NCI-H2171 (cell line): ENCODE measurements at places on chromosomes 1 and 21.

DNA sequence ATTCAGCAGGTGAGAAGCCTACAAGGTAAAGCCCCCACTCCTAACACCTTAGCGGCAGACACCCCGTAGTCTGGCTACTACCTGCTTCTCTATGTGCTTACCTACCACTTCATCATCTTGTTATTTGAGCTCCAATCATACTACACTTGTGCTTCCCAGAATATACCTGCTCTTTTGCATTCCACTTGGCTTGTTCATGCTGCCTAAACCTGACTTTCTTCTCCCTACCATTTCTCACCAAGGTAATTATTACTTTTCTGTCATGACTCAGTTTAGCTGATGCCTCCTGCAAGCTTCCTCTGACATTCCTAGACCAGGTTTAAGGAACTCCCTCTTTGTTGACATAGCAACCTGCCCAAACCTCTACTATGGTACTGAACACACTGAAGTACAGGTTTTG is 495.6 kb upstream of the C1orf87 start:
- no peak for DNase-seq

DNA sequence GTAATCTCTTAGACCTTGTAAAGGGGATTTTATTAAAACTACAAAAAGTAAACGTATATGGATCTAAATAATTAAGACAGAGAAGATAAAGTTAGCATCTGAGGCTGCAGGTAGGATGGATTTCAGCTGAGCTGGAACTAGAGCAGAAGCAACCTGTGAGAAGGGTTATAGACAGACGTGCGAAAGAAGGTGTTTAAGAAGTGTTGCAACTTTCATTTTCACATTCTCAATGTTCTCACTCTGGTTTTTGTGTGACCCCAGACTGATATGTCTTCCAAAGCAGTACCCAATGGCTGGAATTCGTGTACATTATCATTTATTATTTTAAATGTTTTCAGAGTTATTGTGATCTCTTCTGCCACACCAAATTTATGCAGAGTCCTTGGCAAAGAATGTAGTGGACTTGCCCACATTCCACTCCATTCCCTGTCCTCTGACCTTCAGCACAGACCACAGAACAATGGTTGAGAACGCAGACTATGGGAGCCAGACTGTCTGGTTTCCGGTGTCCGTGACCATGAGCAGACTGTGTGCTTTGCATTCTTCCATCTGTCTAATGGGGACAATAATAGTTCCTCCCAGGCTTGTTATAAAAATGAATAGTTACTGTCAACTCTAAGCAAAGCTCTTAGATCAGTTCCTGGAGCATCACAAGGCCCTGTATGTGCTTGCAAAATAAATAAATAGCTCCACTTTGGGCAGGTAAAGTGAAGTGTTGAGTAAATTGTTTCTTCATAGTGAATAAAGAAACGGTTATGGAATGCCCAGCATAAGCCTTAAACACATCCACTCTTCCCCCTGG is 140.6 kb upstream of the SAMSN1 start:
- DNase-seq = no peak

GRCh38 chr1:168390271-168390670 is 109.6 kb downstream of the TBX19 start:
- DNase-seq = no peak

DNA sequence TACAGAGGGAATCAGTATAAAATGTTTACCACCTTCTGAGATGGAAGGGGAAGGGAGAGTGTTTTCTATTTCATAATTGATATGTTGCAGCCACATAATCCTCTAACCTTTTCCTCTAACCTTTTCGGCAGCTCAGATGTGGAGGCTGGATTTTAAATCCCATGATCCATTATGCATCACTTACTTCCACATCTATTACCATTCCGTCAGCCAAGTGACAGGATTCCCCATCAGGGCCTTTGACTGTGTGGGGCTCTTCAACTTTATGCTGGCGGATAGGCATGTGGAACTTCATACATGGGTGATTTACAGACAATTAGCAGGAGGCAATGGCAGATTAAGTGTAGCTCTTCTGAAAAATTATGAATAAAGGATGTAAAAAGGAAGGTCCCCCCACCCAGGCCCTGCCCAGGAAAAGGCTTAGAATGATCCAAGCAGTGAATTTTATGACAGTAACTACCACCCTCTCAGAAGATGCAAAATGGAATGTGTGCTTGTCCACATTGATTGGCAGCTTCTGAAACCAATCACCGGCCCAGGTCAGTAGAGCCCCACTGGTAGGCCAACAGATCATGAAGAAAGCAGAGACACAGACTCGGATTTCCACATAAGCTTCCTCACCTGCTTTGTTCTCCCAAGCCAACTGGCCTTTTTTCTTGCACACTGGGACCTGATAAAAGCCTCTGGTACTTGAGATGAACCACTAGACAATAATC is 147.0 kb downstream of the ST6GALNAC5 start:
- DNase-seq = no peak

DNA sequence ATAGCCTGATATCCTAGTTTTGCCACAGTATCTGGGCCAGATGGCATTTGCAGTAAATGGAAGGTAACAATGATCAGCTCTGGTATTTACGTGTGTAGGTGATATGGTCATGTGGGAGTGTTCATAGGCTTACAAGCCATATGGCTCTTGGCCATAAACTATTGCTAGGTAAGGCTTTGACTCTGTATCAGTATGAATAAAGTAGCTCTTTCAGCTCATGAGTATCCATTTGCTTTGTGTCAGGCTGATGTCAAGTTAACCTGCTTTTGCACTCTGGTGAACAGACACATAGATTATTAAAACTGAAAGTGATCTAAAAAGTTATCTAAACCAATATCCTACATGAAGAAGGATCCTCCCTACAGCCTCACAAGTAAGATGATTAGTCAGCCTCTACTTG is 69.0 kb downstream of the DDR2 start:
- DNase-seq = peak; percentile 68

- no peak for DNase-seq
Measured at GRCh38 chr1:107777664-107778047, 187.3 kb downstream of the VAV3 start.

DNA sequence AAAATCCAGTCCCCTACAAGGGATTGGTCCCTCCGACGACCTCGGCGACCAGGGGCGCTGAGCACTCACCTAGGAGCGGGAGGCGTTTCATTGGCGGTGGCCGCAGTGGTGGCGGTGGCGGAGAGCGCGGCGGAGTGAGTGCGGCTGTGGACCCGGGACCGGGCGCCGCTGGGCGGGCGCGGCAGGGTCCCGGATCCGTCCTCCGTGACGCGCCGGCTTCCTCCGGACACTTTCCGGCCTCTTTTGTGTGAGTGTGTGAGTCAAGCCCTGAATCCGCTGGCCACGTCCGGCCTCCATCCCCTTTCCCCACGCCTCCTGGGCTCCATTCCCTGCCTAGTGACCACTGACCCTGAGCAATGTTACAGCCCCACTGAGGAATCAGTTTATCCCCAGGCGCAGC is at the start of gene ADGRL4:
Gene ADGRL4, minus strand, starts transcription at position 167 of the 400 bp plus-strand sequence. Its CDS starts 76 bp downstream, at position 91.
- DNase-seq = no peak

DNA sequence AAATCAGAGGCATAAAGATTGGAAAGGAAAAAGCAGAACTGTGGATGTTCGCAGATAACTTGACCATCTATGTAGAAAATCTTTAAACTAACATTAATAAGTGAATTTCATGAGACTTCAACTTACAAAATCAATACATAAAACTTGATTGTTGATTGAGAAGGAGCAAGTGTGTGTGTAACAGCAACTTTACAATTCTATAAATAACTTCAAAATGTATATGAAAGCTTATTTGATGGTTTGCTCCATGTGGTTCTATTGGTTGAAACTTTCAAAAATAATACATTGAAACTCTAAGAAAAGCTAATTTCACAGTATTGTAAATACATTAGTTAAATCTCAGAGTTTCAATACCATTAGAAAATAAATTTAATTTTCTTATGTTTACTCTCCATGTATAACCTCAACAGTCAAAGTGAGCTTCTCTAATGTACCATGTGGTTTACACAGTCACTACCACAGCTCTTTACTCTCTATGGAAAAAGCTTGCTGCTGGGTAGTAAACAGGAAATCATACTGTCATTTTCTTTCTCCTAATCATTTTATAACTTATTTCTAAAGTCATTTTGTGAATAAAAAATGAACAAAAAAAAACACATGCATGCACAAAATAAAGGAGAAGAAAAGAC is 12.0 kb downstream of the AKT3 start:
- no peak for DNase-seq

DNA sequence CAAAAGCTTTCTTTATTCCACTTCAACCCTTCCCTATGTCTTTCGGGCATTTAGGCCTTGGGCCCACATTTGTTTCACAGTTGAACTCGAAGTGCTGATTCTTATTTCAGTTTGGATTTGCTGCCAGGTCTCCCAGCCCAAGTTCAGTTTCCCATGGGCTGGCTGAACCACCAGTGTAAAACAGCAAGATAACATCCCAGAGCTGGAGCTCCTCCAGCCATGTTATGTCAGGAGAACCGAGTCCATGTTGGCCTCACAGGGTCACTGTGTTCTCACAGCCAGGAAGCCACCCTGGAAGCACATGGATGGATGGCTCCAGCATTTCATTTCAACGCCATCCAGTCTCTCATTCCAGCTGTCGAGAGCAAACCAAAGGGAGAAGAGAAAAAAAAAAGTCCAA is 45.2 kb upstream of the RXRG start:
- DNase-seq = no peak

DNA sequence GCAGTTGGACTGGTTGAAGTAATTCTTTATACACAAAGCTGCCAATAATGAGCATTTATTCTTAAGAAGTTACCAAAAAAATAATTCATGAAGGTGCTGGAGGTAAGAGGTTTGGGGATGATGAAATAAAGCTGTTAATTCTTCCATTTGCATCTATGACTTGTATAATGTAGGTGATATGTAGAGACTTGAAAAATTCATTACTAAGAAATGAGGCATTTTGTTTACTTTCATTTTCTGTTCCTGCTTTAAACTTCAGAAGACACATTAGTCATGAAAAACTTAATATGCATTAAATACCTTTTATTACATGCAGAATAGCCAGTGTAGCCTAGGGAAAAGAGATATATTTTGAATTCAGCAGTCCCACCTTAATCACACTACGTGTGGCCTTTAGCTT is 214.2 kb downstream of the SLC44A5 start:
- DNase-seq = no peak

- no peak for DNase-seq
Measured at GRCh38 chr1:175882192-175882591, 138.8 kb upstream of the TNR start.

DNA sequence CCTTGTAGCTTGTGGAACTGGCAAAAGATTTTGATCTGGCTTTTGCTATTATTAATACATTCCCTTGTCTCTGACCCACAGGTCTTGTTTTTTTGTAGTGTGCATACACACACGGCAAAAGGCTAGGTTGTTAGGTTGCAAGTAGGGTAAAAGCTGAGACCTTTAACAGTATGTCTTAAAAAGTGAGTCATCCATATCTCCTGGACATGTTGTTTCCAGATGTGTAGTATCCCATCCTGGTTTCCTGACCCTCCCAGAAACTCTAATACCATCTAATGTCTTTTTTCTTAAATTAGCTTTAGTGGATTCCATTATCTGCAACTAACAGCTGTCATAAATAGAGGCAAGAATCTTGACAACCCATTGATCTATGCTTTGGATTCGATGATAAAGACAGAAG is 14.7 kb downstream of the OVGP1 start:
- no peak for DNase-seq

DNA sequence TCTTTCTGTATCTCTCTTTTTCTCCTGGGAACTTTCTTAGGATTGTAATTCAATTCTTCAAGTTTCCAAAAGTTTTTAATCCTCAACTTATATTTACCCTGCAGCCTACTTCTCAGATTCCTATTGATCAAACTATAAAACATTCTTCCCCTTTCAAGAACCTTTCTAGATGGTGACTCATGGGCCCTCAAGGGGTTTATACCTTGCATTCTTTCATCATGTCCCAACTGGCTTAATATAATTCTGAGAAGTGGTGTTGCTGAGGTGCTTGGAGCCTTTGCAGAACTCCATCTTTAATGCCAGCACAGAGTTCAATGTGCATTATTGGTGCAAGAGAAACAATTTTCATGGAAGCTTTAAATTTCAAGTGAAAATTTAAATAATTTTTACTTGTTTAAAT is 273.4 kb downstream of the VAV3 start:
- no peak for DNase-seq

- DNase-seq = no peak
Measured at GRCh38 chr1:57674801-57675200, 250.9 kb upstream of the DAB1 start.

GRCh38 chr1:6205849-6206519 is at the start of gene RNF207:
Gene RNF207 (plus strand): TSS chr1:6206119. CDS start chr1:6206536, 417 bp downstream.
- no peak for DNase-seq

GRCh38 chr1:89312572-89312971 is 39.9 kb upstream of the GBP5 start:
- DNase-seq = no peak

- peak; percentile 58 for DNase-seq
Measured at GRCh38 chr1:112325504-112325903, 70.5 kb upstream of the CTTNBP2NL start.

- no peak for DNase-seq
Measured at GRCh38 chr1:3912809-3913685, 13.0 kb upstream of the C1orf174 start.

- DNase-seq = no peak
Measured at GRCh38 chr1:177800400-177801088, 169.3 kb downstream of the SEC16B start.

GRCh38 chr21:37711286-37711829 is 204.9 kb downstream of the KCNJ6 start:
- DNase-seq = peak; percentile 64

DNA sequence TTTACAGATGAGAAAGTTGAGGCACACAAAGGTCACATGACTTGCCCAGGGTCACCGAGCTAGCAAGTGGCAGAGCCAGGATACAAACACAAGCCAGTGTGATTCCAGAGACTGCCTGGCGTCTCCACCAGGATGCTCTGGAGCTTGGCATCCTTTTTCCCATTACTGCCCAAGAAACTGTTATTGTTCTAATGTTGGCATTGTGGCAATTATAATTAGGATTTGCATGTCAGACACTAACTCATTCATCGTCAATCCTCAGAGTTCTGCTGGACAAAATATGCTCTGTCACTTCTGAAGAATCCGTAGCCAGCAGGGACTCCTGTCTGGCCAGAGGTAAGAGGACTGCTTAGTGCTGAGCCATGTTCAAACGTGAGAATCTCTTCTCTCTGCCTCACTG is 8.8 kb downstream of the KAZN start:
- DNase-seq = no peak

GRCh38 chr1:161407451-161407985 is 39.8 kb upstream of the CFAP126 start:
- DNase-seq = no peak

DNA sequence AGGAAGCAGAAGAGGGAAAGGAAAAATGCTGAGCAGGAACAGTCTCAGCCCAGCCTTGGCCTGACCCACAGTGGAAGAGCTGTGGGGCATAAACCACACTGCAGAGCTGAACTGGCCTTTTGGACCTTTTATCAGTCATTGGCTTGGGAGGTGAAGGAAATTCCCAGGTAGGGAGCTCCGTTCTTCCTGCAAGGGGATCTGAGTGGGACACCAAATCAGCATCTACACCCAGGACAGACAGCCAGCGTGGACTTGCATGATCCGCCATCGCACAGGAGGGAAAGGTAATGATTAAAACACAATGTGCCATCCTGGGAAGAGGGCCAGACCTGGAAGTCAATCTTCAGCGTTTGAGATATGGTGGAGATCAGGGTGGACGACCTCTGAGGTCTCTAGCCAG is 1.2 kb upstream of the MTFR1L start:
- DNase-seq = no peak
